ENCODE measurements at places on chromosomes 3 and 15.

GRCh38 chr3:172908771-172909270, 158.3 kb downstream of the ECT2 start:
- no peak for DNase-seq

DNA sequence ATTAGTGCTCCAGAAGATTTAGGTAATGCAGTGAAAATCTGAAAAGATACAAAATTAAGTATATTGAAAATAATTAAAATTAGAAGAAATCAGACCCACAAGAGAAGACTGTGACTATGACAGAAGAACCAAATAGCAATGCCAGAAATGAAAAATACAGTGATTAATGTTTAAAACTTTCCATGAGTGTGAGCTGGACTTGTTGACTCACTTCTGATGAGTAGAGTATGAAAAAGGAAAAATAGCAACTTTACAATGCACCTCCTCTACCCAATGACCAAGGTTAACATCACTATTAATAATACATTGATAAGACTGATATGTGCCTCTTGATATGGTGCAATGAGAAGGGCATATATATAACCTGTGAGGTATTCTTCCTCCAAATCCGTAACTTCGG, 39.3 kb upstream of the SLC22A13 start:
- no peak for DNase-seq

DNA sequence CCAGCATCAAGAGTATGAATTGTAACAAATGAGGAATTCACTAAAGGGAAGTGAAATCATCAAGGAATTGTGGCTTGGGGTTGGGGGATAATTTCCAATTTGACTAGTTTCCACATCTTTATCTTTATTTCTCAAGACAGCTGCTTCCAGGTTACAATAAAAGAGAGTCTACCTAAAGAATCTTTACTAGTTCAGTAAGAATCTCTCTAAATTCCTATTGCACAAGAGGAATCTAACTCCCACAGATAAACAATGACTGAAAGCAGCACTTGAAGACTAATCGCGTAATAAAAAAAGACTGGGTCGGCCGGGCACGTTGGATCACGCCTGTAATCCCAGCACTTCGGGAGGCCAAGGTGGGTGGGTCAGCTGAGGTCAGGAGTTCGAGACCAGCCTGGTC, 194.4 kb downstream of the KBTBD8 start:
- DNase-seq = no peak

GRCh38 chr3:139561959-139562676, 22.6 kb upstream of the RBP1 start:
- DNase-seq = peak; percentile 17

- no peak for DNase-seq
These were observed 19.9 kb upstream of the ALPK3 start for GRCh38 chr15:84797212-84797611.

DNA sequence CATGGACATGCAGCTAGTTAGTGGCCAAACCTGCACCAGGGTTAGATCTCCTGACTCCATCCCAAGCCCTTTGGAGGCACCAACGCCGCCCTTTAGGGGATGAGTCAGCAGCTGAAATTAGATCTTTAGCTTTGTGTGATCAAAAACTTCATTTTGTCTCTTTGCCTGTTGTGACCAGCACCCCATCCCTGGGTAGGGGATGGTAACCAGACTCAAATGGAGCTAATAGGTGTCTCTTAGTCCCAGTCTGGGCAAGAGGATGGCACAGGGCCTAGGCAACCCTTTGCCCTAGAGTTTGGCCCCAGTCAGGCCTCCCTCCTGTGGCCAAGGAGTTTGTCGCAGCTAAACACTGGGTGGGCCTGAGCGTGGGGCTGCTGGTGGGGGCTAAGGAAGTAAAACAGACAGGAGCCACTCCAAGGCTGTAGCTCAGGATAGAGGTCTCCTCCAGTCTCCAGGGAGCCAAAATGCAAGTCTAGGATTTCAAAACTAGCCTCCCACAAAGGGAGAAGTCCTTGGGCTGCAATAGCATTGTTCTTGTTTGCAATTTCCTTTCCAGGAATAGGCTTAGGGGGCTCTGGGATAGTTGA, 105.1 kb downstream of the CPN2 start:
- DNase-seq = no peak

DNA sequence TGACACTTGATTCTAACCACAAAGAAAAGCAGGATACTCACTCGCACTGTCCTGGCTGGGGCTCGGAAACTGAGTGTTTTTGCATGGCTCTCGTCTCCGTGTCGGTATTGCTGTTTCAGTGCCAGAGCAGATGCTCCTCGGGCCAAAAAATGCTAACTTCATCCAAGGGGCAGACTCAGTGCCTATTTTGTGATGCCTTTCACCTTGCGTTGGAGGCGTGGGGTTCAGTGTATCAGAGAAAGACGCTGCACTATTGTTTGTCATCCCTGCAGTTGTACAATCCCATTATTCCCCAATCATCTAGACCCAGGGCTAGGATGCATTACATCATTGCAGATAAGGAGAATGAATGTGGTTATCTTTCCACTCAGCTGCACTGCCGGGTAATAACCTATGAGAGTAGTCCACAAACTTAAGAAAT, 1.4 kb downstream of the CACNA2D3 start:
- no peak for DNase-seq
